ENCODE measurements at places on chromosomes 6 and 20.
A peak's percentile ranks its signal among the peaks of the same experiment; 100 is the strongest.

DNA sequence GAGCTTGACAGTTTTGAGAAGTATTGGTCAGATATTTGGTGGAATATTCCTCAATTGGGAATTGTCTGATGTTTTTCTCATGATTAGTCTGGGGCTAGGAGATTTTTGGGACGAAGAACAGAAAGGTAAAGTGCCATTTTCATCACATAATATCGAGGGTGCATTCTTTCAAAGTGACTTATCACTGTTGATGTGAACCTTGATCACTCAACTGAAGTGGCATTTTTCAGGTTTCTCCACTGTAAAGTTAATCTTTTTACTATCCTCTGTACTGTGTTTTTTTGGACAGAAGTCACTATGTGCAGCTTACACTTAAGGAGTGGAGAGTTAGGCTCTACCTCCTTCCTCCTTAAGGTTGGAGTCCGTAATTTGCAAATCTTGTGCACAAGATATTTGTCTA, 39.2 kb downstream of the PTCHD4 start:
- no peak for DNase-seq

GRCh38 chr20:46751856-46752255, 42.4 kb downstream of the SLC2A10 start:
- no peak for DNase-seq

DNA sequence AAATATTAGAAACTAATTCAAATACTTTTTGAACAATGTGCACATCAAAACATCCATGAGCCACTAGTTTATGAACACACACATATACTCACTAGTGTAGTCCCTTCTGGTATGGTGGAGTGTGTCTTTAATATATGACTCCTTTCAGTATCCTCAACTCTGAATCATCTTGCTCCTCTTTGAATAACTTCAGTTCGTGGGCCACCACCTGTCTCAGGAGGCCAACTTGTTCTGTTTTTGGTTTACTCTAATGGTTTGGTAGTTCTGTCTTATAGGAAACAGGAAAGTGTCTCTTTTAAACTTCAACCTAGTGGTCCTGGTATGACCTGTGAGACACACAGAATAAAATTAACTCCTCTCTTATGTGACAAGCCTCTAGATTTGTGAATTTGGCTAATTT, 55.6 kb downstream of the ZNF292 start:
- DNase-seq: no peak

DNA sequence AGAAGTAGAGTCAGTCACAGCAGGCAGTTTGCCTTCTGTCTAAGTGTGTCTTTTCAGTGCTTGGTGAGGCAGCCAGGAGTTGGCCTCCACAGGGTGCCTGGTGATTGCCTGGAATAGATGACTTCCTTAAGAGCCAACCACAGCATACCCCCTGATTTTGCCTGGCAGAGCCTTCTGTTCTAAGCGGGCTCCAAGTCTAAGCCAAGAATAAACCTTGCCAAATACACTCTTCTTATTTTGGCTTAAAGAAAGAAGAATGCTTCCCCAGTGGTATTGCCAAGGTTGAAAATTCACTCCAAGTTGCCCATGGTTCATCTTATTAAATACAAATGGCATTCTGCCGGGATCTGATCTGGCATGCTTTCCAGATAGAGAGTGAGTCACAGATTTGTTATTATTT, 1424.8 kb upstream of the EYS start:
- DNase-seq: no peak

DNA sequence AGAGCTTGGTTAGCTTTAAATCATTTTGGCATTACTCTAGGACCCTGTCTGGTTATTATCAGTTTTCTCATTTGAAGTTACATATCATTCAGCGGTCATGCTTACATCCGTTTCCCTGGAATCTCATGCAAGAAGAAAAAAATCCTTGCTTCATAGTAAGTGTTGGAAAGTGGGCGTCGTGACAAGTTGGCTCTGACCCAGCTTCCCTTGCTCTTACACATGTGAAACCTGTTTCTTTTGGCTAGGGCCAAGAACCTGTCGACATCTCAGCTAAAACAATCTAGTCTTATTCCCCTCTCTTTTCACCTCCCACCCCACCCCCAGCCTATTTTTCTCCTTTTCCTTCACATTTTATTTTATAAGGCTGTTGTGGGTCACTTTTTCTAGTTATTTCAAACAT, 45.5 kb downstream of the ANKS1A start:
- DNase-seq: no peak

DNA sequence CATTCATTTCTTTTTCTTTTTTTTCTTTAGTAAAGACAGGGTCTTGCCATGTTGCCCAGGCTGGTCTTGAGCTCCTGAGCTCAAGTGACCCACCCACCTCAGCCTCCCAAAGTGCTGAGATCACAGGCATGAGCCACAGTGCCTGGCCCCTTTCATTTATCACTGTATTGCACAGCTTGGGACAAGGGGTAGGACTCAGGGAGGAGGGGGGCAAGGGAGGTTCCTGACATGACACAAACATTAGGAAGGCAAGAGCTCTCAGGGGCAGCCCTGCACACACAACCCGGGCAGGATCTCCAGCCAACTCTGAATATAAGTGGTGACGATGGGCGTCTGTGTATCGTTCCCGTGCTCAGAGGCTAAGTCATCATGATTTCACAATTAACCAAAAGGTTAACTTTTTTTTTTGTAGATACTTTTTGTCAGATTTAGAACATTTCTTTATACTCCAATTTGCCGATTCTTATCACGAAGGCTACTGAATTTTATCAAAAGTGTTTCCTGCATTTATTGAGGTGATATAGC, 19.9 kb downstream of the SLC2A4RG start:
- no peak for DNase-seq

GRCh38 chr20:25223179-25223661, 24.7 kb upstream of the PYGB start:
- DNase-seq: no peak

GRCh38 chr6:56329271-56330050, 82.1 kb upstream of the COL21A1 start:
- DNase-seq: no peak

GRCh38 chr20:50654904-50655303, 36.4 kb downstream of the RIPOR3 start:
- no peak for DNase-seq

DNA sequence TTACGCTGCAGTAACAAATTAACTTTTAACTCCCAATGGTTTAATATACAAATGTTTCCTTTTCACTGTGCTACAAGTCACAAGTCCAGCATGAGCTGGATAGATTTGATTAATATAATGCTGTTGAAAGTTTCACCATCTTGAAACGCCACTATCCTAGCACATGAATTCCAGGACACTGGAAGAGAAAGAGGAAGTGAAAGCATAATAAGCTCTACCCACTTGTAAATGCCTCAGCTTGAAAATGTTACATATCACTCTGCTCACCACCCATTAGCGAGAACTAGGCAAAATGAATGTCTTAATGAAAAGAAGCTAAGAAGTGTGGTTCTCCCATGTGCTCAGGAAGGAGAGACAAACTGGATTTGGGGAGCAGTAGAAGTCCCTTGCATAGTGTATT, 46.9 kb downstream of the PCSK2 start:
- no peak for DNase-seq

GRCh38 chr20:43583133-43583864, 7.4 kb upstream of the IFT52 start:
- DNase-seq: no peak

DNA sequence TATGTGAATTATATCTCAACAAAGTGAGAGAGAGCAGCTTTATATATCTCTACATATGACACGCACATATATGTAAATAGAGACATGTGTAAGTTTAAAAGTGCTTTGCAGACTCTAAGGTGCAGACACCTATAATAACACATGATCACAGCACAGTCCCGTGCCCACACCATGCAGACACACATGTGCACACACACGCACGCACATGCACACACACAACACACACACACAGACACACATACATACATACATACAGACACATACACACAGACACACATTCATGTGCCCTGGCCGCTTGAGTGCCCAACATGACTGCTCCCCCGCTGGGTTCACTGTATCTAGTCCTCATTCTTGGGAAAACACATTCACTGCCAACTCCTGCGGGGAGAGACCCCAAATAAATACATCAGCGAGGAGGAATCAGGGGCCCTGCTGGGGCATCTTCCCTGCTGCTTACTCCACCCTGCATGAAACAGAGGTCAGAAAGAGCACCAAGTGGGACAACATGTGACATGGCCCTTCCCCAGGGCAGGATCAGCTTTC, 121.3 kb downstream of the BMP7 start:
- DNase-seq: no peak

DNA sequence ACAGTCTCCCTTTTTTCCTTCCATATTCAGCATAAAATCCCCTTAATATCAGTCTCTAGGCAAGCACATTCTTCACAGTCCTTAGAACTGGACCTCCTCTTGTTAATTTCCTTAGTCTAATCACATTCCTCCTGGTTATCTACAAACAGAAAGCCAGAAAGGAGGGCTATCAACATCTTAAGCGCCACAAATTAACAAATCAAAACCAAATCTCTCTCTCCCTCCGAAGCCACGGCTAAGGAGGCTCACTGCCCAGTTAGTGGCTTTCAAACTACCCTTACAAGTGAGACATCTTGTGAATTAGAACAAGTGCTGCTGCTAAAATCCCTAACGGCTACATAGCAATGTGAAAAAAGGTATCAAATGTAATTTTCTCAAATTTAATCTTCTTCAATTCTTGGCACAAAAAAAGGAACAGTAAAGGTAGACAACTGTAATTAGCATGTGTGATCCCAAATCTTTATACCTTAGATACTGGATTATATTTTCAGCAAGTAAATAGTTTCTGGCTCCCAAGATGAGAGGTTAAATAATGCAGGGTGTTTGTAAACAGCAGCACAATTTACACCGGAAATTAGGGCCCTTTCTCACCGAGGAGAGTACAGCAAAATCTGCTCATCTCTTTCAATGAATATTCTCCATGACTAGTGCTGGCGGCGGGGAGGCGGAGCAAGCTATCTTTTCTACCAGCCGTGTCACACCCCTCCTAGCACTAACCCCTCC, 1.4 kb upstream of the TRIM39 start:
- peak; percentile 65 for DNase-seq

GRCh38 chr6:2754911-2755310, 4.2 kb upstream of the MYLK4 start:
- no peak for DNase-seq

DNA sequence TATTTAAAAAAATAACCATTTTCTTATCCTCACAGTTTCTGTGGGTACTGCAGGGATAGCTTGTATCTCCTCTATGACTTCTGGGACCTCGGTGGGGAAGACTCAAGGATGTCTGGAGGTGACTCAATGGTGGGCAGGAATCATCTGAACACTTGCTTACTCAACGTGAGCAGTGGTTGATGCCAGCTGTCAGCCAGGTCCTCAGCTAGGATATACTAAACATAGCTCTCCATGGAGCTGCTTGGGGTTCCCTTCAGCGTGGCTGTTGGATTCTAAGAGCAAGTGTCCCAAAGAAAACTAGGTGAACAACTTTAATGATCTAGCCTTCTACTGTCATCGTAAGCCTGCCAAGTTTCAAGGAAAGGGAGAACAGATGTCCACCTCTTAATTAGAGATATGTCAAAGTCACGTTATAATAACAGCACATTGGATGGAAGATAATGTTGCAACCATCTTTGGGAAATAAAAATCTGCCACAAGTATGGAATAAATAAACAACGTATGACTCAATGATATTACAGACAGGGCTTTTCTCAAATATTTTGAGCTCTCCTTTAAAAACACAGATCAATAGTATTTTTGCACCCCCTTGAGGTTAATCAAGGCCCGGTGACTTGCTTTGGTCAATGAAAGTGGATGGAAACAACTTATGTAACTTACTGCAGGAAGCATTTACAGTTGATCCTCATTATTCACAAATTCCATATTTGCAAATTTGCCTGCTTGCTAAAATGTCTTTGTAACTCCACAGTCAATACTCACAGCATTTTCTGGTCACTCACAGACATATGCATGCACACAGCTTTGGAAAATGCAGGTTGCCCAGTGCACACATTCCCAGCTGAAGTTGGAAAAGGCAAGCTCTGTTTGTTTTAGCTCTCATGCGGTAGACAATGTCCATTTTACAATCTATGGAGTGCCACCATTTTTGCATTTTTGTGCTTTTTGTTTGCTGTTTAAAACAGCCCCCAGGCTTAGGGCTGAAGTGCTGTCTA, 6.6 kb upstream of the HEBP2 start:
- DNase-seq: no peak

DNA sequence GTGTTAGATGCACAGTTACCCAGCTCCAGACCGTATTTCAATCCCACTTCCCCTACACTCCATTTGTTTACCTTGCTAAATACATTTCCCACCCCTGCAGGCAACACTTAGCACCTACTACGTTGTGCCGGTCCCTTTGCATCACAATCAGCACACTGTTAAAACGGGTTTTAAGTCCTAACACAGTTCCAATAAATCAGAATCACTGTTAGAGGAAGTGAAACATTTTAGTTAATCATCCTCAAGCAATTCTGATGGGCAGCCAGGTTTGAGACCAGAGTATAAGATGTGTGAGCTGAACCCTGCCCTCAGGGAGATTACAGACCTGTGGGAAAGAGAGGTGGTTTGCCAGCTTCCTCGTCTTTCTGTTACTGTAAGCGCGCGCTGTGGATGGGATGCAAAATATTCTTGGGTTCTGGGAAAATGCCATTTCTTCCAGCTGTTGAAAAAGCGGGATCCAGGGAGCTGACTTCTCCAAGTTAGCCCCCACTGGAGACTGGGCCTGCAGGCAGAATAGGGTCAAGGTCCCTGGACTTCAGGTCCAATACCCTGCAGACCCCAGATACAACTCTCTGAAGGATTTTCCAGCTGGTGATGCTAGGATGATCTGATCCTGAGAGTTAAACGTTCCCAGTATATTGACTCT, 3.1 kb downstream of the ZCCHC3 start:
- DNase-seq: no peak

GRCh38 chr6:64672651-64673050, 1034.4 kb downstream of the EYS start:
- DNase-seq: no peak

DNA sequence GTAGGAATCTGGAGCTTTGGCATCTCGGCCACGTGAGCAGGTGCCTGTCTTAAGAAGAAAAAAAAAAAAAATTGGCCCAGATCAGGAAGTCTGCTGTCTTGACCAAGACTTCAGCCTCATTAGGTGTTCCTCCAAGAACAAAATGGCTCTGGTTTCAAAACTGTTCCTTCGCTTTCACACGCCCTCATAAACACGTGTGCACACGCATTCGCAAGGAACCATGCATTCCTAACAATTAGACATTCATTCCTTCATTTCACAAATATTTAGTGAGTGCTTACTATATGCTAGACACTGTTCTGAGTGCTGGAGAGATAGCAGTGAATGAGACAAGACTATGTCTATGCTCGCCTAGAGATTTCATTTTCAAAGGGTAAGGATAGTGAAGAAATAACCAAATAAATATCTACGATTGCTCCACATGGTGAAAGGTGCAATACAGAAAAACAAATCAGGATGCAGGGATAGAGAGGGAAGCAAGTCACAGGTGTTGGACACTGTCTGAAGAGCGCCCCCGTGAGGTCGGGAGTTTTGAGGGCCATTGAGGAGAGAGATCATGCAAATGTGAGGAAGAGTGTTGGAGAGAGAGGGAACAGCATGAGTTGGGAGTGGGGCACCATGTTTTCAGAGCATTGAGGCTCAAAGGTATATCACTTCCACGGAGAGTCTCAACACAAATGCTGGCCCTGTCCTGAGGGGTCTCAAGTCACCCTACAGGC, 53.3 kb downstream of the CCDC170 start:
- DNase-seq: no peak

All from activated effector memory CD4-positive, alpha-beta T cell treated with Interleukin-2 at 50 U/mL for 16 hours (primary cell).